Activated naive CD4-positive, alpha-beta T cell treated with anti-CD3 and anti-CD28 coated beads, Interleukin-2, amount 50 U/mL, for 16 hours (primary cell): ENCODE measurements at places on chromosomes 7 and 10.

- no peak for DNase-seq
Observed at GRCh38 chr10:17445400-17445998, 8.9 kb downstream of the ST8SIA6 start.

DNA sequence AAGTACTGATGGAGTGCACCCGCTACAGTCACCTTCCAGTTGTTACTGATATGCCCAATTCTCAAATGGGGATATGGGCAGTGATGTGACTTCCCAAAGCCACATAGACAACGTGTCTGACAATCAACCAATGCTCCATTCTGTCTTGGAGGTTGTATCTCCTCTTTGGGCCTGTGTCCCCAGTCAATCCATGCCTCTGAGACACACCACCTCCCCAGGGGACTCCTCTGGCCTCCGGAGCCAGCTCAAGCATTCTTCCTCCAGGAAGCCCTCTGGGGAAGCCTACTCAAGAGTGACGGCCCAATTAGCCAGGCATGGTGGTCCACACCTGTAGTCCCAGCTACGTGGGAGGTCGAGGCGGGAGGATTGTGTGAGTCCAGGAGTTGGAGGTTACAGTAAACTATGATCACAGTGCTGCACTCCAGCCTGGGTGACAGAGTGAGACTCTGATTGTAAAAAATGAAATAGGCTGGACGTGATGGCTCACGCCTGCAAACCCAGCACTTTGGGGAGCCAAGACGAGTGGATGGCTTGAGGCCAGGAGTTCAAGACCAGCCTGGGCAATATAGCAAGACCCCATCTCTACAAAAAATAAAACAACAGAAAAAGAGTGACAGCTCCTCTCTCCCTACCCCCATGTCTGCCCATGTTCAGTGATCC lies 99.5 kb upstream of the TNRC18 start:
- no peak for DNase-seq

DNA sequence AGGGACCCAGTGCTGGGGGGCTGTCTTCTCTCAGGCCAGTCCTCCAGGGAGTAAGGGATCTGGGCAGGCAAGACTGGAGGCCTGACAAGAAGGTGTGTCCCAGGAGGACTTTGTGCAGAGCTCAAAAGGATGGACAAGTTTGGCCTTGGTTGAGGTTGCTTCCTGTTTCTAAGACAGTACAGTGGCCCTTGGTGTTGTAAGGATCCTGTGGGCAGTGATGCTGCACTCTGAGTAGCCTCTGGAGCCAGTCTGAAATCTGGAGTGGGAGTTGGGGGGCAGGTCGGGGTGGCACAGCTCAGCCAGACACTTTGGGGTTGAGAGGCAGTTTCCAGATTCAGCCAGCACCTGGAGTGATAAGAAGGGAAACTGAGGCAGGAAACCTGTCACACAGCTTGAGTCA lies 139.2 kb upstream of the ZMIZ1 start:
- no peak for DNase-seq

- DNase-seq, result no peak
Observed at GRCh38 chr10:106565546-106565945, 599.0 kb downstream of the SORCS1 start.

- no peak for DNase-seq
Observed at GRCh38 chr7:36526863-36527548, 137.3 kb downstream of the ANLN start.

DNA sequence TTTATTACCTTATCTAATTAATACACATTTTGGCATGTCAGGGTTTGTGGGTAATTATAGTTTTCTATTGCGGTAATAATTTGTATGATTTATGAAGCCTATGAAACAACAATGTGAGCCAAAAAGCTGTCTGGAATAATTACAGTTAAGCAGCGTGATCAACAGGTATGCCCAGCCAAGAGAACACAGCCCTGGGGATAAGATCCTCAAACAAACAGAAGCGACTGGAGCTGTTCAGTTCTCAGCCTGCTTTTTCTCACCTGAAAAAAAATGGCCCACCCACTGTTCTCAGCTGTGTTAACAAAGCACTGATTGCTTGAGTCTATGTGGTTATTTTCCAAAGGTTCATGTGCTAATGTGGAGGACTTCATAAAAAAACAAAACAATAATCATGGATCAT lies 855.8 kb downstream of the GATA3 start:
- DNase-seq, result no peak

GRCh38 chr7:136452949-136453348 lies 415.5 kb upstream of the CHRM2 start:
- no peak for DNase-seq

DNA sequence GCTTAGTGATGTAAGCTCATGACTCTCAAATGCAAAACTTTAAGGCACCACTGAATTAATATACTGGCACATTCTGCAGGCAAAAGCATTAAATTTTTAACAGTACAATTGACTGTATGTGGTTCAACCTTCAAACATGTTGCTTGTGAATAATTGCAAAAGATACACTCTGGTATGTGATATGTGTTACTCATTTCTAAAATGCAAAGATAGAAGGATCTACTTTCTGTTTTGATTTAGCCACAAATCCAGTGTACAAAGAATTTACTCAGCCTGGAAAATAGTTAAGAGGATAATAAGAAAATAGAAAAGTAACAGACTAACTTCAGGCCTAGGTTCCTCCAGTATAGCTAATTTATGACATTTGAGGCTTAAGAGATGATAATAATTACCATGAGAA lies 66.6 kb upstream of the NOBOX start:
- no peak for DNase-seq

- DNase-seq, result no peak
Observed at GRCh38 chr7:131945957-131946544, 389.6 kb upstream of the PODXL start.

DNA sequence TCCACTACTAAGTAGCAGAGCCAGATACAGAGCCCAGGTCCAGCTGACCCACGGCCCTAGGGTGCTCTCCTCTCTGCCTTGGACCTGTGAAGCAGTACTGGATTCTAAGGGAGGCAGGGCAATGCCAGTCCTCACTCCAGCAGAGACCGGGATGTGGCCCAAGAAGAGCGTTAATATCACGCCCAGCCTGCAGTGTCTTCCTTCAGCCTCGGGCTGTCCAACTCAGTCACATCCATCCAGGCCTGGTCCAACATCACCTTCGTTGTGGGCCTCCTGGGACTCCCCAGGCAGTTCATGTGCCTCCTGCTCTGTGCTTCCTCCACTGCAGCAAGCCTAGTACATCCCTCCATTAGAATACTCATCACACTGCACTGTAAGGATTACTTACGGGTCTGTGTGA lies 114.5 kb downstream of the GRID1 start:
- no peak for DNase-seq

DNA sequence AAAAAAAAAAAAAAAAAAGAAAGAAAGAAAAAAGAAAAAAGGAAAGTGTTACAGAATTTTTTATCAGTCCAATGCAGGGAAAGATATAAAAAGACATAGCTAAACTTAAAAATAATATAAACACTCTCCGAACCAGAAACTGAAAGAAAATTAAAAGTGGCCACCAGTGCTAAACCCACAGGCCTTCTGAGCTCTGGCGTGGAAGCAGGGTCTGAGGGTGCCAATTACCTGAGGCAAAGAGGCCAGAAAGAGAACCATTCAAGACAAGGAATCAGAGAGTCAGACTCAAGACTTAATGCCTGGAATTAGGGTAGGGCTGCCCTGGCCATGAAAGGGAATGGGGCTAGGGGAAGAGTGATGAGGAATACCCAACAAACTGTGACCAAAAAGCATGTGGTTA lies 36.9 kb upstream of the STARD3NL start:
- no peak for DNase-seq

DNA sequence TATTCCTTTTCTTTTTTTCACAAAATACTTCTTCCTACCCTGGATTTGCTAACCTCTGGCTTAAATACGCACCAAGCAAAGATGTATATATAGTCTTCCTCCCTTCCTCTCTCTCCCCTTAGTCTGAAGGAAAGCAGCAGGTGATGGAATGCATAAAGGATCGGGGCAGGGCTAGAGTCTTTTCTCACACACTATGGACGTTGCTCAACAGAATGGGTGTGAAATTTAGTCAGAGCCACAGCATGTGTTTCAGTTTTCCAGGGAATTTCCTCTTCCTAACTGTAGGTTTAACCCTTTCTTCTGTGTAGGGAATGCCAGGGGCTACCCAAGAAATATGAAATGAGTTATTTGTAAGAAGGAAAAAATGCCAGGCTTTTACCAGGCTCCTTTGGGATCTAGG lies 71.4 kb upstream of the NFKB2 start:
- no peak for DNase-seq

DNA sequence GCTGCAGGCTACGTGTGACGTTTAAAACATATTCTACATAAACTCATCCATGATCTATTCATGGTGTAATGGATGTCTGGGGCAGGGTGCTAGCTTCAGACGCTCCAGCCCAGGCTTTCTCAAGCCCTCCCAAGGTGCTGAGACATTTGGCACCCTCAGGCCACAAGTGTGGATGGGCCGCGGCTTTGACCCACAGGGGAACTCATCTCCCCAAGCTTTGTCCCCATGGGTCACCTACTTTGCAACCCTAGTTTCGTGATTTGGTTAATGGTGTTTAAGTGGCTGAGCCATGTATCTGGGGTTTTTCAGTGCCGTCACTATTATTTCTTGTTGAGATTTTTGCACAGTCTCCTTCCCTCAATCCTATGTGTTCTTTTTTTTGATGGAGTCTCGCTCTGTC lies 66.0 kb downstream of the GRK5 start:
- DNase-seq, result no peak

DNA sequence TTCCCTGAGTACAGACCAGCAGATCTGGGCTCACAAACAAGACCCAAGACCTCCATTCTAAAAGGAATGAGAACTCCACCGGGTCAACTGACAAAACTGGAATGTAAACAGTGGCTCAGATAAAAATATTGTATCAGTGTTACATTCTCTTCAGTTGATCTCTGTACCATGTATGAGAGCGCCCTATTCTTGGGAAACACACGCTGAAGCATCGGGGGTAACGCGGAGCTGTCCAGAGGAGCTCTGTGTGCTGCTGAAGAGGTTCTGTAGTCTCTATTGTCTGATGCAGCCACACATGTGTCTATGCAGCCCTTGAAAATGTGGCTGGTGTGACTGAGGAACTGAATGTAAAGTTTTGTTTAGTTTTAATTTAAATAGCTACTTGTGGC lies 39.7 kb downstream of the HIPK2 start:
- no peak for DNase-seq
